ENCODE measurements at places on chromosomes 6 and 20.

GRCh38 chr20:50221501-50222308, 31.1 kb downstream of the CEBPB start:
- peak; percentile 1 for DNase-seq

DNA sequence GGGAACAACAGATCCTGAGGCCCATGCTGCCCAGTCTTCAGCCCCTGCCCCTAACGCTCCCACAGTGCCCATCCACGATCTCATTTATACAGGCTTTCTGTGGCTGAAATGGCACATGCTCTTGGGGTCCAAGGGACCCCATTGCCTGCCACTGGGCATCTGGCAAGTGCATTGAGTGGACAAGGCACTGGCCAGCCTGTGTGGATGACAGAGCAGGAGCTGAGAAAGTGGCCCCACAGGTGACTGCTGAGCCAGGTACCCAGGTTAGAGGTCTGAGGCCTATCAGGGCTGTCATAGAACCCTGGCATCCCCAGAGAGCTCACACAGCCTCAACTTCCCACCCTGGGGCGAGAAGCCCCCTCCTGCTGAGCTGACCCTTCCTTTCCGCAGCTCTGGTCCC, 86.0 kb upstream of the NXT1 start:
- DNase-seq: no peak

- DNase-seq: no peak
Observed at GRCh38 chr6:40848038-40848437, 191.0 kb downstream of the UNC5CL start.

DNA sequence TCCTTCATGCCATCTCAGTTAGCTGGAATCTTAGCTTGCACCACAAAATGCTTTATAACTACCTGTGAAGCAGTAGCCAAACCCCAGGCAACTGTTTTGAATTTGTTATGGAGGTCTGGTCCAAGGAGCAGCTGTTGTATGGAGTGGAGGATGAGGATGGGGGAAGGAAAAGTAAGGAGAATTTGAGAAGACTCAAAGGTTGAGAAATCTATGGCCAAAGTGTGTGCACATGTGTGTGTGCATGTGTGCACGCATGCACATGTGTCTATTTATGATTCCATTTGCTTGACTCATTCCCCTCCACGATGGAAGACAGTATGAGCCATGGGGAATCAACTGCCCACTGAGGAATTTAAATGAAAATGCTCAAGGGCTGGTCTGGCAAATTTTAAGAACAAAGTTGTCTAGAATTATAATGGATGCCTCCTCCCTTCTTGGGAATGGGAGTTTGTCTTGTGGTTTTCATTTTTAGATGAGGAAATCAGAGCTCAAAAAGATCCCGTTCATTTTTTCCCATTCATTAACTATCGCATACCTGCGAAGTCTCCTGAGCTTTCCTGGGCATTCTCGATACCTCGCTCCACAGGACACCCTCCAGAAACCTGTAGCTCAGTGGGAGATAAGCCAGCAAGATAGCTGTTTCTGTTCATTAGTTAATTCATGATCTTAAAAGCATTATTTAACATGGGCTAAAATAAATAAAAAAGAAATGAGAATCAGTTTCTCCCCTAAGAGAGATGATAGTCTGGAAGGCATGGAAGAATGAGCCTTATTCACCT, 152.3 kb upstream of the NEDD9 start:
- no peak for DNase-seq

DNA sequence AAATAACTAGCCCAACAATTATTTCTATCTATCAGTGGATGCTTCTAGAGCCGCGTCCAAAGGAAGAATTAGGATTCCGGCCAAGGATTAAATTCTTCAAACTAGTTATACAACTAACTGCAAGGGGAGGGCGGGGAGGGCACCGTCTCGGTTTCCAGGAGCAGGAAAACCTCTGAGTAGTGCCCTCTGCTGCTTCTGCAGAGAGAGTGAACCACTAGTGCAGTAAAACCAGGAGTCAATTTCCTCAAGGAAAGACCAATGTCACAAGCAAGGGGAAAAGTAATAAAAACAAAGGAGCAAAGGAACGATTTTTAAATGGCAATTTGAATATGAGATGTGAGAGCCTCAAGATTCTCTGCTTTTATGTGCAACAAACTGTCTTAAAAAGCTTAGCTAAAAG, 16.5 kb upstream of the UBE2J1 start:
- no peak for DNase-seq

DNA sequence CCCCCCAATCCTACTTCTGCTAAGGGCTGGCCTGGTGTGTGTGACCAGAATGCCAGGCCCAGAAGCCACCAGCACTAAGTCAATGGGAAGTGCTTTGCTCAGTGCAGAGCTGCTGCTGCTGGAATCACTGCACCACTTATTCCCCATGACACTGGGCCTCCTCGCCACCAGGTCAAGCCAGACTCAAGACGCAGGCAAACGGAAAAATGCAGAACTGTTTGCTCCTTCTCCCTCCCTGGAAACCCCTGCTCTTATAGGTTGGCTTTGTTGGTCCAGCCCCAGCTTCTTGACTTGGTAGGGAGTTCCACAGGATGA, 121.9 kb downstream of the PHACTR3 start:
- no peak for DNase-seq

DNA sequence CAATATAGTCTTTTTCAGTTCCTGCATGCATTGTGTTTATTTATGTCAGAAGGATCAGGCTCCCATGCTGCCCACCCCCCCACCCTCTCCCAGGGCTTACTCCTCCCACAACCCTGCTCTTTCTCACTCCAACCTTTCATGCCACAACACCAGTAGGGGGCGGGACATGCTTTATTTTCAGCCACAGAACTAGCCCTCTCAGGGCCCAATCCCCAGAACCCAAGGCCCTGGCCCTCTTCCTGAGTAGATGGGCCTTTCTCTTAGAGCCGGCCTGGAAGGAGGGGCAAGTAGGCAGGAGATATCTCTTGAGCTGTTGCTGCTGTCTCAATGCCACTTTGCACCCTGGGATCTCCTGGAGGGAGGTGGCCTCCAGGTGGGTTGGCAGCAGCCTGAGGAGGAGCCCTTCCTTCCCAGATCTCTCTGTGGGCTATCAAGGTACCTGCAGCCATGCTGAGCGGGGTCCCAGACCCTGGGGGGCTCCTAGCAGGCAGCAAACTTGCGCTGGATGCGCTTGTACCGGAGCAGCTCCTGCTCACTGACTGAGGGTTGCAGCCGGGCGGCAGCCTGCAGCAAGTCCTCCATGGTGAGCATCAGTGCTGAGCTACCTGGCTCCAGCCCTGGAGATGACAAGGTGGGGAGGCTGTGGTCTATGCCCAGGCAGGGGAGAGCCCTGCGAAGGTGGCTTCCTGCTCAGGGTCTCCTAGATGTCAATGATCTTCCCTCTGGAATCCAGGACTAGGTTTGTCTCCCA, 3.5 kb downstream of the GNMT start:
- no peak for DNase-seq

DNA sequence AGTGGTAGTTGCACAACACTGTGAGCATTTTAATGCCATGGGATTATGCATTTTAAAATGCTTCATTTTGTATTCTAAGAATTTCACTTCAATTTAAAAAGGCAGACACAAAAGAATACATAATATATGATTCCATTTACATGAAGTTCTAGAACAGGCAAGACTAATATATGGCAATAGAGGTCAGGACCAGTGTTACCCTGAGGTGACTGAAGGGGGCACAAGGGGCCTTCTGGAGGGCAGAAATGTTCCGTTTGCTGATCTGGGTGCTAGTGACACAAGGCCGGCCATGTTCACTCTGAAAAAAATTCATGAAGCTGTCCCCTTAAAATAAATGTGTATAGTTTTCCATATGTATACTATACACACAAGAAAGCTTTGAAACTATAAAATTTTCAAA, 28.5 kb downstream of the TASP1 start:
- no peak for DNase-seq

GRCh38 chr6:105821777-105822176, 264.4 kb upstream of the PRDM1 start:
- no peak for DNase-seq

GRCh38 chr20:38863024-38863851, 57.7 kb downstream of the PPP1R16B start:
- peak; percentile 53 for DNase-seq

DNA sequence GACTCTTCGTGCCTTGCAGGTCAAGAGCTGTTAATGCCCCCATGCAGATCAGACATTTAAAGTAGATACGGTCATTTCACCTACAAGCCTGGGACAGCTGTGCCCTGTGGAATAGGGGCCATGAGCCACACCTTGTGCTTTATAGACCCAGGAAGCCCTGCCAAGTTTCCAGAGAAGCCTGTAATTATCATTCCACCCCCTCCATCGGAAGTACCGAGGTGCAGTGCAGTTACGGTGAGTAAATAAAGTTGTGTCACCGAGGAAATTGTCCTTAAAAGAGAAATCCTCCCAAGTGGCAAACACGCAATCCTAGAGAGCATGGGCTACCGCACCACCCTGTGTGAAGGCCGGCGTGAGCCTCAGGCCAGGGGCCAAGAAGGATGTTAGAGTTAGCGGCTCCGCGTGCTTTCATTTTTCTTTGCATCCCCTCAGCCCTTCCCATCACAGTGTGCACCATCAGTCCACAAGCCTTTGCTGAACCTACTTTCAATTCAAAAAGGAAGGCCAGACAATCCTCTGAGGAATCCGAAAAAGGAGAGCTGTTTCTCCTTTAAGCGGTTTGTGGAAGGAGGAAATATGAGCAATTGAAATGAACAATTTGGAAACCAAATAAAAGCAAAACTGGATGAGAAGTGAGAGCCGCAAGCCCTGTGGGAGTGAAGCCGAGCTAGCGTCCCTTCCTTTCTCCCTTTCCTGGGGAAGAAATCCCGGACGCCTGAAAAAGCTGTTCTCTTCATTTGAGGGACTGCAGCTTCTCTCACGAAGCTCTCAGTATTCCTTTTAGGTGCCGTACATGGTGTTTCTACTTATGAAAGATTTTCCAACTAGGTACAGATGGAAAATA, 183.3 kb upstream of the PDE10A start:
- no peak for DNase-seq

DNA sequence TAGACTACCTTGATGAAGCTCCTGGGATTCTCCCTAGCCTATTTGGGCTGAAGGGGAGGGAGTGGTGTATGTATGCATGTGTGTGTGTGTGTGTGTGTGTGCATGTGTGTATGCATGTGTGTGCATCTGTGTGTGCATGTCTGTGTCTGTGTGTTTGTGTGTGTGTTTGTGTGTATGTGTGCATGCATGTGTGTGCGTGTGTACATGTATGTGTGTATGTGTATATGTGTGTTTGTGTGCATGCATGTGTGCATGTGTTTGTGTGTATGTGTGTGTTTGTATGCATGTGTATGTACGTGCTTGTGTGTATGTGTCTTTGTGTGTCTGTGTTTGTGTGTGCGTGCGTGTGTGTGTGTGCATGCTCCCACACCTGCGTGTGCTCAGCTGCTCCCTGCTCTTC, 15.4 kb downstream of the FGD2 start:
- DNase-seq: no peak

DNA sequence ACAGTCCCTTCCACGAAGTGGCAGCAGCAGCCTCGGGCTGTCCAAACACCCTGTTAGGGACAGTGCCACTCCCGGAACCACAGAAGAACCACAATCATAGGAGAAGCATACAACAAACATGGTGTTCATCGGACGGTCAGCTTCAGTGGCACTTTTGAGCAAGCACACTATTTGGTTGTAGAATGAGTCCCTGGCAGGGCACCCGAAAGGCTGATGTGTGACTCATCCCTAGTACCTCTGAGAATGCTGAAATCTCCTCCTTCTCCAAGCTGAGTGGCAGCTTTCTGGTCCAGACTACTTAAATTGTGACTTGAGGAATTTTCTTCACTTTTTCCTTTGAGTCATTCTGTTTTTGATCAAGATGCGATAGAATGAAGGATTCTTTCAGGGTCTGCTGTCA, 282.5 kb downstream of the ESR1 start:
- DNase-seq: no peak

GRCh38 chr20:25730862-25731261, 34.2 kb upstream of the ZNF337 start:
- DNase-seq: no peak

DNA sequence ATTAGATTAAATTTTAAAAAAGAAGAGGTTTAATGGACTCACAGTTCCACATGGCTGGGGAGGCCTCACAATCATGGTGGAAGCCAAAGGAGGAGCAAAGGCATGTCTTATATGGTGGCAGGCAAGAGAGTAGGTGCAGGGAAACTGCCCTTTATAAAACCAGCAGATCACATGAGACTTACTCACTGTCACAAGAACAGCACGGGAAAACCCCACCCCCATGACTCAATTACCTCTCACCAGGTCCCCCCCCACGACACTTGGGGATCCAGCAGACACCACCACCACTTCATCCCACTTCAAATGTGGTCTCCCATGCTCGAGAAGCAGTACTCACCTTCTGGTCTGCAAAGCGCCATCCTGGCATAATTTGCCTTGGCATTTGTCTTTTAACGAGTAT, 24.6 kb downstream of the MTFR2 start:
- peak; percentile 14 for DNase-seq

GRCh38 chr6:169789146-169789943, 37.9 kb downstream of the ERMARD start:
- no peak for DNase-seq

DNA sequence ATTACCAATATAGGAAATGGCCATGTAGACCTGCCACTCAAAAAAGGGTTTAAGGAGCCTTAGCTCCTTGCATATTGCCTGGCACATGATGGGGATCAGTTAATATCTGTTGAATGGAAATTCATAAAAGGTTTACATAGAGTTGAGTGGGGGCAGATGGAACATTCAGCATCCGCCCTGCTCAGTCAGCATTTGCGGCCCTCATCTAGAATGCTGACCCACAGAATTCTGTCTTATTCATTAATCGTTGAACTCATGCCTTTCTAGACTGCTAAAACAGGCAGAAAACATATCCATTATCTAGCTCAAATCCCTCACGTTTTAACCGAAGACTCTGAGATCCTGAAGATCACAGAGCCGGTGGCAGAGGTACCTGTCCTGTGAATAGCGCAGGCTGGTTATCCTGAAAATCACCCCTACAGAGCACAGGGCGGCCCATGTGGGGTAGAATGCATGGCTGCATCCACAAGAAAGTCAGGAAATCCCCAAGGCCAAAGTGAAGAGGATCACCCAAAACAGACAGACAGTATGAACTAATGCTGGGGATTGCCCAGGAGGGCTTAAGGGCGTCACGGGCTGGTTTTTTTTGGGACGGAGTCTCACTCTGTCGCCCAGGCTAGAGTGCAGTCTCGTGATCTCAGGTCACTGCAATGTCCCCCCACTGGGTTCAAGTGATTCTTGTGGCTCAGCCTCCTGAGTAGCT, 59.9 kb downstream of the CNBD2 start:
- no peak for DNase-seq

- no peak for DNase-seq
Observed at GRCh38 chr6:21935561-21936028, 342.0 kb downstream of the SOX4 start.

- no peak for DNase-seq
Observed at GRCh38 chr6:113848811-113849210, 8.3 kb upstream of the MARCKS start.

DNA sequence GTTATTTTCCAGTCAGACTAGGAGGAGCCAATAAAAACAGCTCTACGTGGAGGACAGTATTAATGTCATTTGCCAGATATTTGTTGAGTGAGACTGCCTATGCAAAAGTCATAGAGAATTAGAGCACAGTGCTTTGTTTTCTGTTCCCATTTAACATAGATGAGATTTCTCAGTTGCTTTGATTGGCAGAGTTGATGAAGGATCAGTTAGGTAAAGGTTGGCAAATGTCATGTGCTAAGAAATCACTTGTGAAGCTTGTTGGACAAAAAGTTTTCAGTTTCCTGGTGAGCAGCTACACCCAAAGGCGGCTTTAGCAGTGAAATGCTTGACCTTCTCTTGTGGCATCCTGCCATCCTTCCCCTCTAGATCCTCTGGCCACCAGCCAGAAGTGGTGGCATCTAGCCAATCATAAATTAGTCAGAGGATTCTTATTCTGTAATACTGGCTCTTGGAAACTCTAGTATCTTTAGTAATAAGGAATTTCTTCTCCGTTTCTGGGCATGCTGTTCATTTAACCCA, 37.0 kb downstream of the BCKDHB start:
- DNase-seq: no peak
